ENCODE measurements at places on chromosomes 16 and 17.
A peak's percentile ranks its signal among the peaks of the same experiment; 100 is the strongest.

GRCh38 chr16:70429888-70430666 is 8.8 kb downstream of the ST3GAL2 start:
- DNase-seq = no peak

DNA sequence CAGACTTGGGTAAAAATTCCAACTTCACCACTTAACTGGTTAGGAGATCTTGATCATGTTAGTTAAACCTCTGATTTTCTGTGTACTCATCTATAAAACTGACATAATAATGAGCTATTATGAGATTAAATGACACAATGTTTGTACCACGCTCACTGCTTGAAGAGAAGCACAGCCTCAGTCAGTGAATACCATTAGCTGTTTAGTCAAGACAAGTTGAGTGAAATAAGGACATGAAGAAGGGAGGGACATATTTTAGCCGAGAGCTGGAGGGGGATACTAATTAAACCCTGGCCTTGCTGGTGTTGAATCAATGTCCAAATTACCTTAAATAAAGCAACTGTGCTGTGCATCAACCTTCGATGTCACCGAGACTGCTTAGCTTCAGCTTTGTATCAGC is 105.1 kb upstream of the TOX3 start:
- DNase-seq = no peak

DNA sequence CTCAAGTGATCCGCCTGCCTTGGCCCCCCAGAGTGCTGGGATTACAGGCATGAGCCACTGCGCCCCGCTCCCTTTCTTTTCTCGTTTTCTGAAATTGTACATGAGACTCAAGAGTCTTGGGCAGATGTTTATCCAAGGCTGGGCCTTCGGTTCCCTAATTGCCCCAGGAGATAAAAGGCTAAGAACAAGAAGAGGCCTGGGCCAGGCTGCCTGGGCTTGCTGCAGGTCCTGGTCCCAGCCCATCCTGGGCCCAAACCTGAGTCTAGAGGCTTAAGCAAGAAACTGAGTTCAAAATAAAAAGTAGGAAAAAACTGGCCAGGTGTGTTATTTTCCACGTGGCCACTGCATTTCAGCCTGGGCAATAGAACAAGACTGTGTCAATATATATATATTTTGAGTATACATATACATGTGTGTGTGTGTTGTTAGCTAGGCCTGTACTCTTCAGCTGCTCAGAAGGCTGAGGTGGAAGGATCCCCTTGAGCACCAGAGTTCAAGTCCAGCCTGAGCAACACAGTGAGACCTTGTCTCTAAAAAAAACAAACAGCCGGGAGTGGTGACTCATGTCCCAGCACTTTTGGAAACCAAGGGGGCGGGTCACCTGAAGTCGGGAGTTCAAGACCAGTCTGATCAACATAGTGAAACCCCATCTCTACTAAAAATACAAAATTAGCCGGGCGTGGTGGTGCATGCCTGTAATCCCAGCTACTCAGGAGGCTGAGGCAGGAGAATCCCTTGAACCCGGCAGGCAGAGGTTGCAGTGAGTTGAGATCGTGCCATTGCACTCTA is 6.8 kb upstream of the CLUH start:
- no peak for DNase-seq

DNA sequence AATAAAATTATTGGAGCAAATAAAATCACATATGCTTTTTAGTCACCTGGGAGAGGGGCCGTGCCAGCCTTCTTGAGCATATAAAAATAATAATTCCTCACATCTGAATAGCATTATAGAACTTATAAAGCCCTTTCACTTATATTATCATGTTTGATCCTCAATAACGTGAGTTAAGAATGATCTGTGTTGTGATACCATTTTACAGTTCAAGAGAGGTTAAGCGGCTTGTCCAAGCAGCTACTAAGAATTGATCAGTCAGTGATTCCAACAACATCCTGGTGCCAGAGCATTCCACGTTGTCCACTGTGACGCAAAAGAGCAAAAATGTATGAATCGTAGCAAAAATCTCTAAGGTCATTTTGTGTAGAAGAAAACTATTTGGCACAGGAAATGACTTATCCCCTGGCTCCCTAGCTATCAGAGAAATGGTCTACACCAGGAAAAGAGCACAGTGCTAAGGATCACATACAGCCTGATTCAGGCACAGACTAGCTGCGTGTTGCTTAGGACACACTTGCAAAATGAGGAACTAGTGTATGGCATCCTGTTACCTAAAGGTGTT is 33.0 kb downstream of the ANKFN1 start:
- DNase-seq = peak; percentile 53

DNA sequence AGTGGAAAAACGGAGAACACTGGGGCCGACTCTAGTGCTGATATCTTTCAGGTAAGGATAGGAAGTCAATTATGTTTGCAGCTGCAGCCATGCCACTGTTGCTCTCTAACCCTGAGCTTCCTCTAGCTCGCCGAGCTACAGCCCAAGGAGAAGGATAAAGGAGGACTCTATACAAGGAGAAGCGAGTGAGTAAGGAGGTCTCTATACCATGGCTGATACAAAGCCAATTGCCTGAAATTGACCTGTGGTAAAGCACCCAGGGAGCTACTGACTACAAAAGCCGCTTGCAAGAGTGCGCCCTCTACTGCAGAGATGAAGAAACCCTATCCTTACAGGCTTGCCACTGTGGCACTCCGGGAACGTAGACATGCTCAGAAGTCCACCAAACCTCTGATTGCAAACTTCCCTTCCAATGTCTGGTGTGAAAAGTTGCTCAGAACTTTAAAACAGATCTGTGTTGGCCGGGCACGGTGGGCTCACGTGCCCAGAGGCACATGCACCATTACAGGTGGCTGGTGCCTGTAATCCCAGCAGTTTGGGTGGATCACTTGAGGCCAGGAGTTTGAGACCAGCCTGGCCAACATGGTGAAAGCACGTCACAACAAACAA is 10.8 kb upstream of the SLC46A1 start:
- DNase-seq = peak; percentile 58

DNA sequence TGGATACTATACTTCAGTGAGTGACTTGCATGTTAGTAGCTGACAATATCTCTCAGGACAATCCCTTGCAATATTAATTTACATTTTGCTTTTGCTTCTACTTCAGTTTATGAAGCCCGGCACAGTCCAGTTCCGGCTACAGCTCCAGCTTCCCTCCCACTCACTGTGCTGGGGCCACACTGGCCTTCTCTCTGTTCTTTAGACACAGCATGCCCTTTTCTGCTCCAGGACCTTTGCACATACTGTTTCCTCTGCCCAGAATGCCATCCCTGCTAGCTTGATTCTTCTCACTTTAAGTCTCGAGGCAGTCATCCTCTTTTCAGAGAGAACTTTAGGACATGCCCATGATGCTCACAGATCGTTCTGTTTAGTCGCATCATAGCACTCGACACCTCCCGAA is 25.5 kb upstream of the LRRC75A start:
- DNase-seq = no peak

GRCh38 chr16:58481931-58482330 is 18.0 kb upstream of the NDRG4 start:
- DNase-seq = no peak

DNA sequence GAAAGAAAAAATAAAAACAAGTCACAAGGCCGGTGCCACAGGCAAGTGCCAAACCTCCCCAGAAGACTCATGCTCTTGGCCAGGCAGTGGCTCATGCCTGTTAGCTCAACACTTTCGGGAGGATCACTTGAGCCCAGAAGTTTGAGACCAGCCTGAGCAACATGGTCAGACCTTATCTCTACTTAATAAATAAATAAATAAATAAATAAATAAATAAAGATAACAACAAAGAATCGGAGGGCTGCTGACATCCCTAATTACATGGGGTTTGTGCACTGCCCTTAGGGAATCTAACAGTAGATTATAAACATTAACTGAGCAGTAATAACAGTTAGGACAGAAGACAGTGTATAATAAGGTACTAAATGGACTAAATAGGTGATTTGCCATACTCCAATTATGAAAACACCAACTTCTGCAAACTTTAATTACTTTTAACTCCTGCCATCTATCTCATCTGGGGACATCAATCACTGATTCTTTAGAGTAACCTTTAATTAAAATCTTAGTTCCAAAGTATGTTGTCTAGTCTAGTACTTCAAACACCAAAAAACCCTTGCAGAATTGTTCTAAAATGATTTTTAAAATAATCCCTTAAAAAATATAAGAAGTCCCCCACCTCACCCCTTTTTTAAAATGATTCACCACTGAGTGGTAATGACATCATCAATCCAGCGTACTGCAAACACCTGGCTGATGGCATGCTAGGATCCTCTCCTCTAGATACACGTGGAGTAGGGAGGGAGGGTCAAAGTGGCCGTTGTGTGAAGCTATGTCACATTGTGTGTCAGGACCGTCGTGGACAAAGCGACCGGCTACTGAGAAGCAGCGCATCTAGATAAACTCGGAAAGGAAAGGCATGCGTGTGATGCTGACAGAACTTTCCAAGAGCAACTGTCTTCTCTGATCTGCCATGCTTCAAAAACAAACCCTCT is 28.5 kb downstream of the CYTH1 start:
- no peak for DNase-seq

DNA sequence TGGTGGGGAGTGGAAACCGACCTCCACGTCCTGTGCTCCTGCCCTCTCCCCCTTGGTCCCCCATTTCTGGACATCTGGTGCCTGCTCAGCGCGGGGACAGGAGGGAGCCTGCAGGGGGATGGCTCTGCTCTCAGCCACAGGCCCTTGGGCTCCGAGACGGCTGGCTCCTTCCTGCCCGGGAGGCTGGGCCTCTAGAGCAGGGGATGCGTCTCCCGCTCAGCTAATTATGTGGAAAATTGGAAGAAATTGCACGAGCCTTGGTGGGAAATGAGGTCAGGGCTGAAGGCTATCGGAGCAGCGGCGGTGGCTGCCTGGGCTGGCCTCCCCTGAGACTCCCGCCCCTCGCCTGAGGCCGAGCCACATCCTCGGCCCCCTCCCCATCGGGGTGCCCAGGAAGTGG is 154.6 kb upstream of the CIBAR2 start:
- DNase-seq = no peak

GRCh38 chr16:86555704-86556075 is 655 bp upstream of the MTHFSD start:
- no peak for DNase-seq

GRCh38 chr16:59326955-59327354 is 592.8 kb upstream of the GOT2 start:
- no peak for DNase-seq

DNA sequence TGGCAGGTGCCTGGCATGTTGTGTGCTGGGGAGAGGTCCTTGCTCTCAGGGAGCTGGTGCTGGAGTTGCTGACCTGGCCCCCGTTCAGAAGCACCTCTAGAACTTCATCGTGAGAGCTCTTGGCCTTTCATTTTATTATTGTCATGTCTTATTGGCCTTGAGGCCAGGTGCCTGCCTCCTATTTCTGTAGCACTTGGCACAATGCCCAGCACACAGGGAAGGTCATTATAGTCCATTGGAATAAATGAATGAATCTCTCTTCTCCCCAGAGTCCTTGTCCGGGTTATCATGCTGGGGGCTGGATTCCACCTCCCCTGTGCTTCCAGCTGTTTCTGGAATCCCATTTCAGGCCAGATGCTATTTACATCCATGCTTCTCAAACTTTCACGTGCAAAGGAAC is 169.2 kb downstream of the HAPSTR1 start:
- no peak for DNase-seq

GRCh38 chr17:47850373-47850691 is 631 bp downstream of the SP6 start:
- no peak for DNase-seq

GRCh38 chr16:87178177-87178863 is 138.9 kb downstream of the C16orf95 start:
- peak; percentile 62 for DNase-seq

DNA sequence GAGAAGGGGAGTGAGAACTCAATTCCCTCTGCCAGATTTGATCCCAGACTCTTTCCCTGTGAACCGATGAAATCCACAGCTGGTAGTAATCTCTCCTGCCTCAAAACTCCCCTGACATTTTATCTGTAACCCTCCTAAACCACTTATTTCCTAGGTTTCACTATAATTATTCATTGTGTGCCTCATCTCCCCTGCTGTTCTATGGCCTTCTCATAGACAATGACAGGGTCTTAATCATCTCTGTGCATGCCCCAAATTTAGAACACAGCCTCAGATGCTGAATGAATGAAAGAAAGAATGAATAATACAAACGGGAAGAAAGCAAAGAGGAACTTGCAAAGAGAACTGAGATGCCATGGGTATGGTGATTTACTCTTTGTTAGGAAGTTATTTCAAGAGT is 451.1 kb downstream of the HS3ST3B1 start:
- DNase-seq = no peak

DNA sequence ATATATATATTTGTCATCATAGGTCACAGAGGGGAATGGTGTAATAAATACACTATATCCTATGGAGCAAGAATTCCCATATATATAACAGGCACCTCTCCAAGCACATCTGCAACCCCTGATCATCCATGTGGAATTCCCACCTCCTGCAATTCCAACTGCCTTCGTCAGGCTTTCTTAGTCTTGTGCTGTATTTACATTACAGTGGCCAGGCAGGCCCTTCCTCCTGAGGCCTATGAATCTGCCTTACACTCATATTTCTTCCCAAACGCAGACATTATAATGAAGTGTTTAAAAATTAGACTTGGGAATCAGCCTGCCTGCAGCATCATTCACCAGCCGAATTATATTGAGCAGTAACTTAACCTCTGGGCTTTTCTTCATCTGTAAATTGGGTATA is 19.3 kb upstream of the DNAH9 start:
- no peak for DNase-seq

- peak; percentile 60 for DNase-seq
Measured at GRCh38 chr16:29899516-29900101, at the start of gene SEZ6L2. Gene SEZ6L2, minus strand, starts transcription at chr16:29899550. Its CDS starts 531 bp downstream, at chr16:29899019.

GRCh38 chr17:17837966-17838962 is 1.5 kb upstream of the SREBF1 start:
- peak; percentile 83 for DNase-seq

GRCh38 chr17:77124192-77124889 is 16.4 kb upstream of the SEC14L1 start:
- DNase-seq = no peak

DNA sequence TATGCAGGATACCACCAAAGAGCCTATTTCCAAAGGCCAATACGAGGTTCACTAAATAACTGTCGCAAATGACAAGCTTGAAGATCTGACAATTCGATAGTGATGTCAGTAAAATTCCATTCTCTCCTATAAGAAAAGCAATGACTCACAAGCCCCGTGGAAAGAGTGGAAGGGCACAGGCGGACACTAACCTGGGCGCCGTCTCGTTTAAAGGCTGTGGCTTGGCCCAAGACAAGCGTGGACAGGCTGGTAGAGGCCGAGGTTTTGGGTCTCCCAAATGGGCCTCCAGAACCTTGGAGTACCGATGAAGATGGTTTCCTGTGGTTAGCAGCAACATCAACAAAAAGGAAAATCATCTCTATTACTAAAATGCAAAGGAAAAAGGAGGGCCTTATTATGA is 16.5 kb upstream of the SLC38A8 start:
- no peak for DNase-seq

- no peak for DNase-seq
Measured at GRCh38 chr17:27466743-27467375, 10.6 kb downstream of the KSR1 start.

DNA sequence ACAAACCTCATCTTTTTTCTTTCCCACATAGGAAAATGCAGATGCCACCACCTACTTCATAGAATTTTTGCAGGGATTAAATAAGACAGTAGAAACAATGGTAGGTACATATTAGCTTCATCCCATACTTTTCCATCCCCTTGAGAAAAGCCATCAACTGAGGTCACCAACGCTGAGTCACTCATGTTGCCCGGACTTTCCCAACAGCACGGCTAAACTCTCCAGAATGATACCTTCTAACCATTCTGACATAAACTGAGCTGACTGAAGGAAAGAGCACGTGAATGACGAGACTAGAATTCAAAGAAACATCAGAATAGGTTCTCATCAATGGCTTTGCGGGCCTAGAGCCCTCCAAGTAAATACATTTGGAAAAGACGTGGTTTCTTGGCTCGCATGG is 146.0 kb upstream of the RCVRN start:
- no peak for DNase-seq

Data from hepatic stellate cell (primary cell).